Aortic smooth muscle cell (primary cell): ENCODE measurements at places on chromosomes 16 and 17. TPM values are rescaled to one million over a fixed set of nuclear protein-coding genes. Genes with fewer than 3 reads are reported as not detected.

Gene KRT33B
- not detected in 2 replicates for total RNA-seq

Gene CIBAR2
- total RNA-seq: not detected in 2 replicates

Gene MYH8
- not detected in 2 replicates for total RNA-seq

Gene KCNH4
- not detected in 2 replicates for total RNA-seq

Gene HP
- not detected in 2 replicates for total RNA-seq

Gene ITGAX
- total RNA-seq: 0.12 and 0.26 TPM in 2 replicates

Gene IL17C
- total RNA-seq: not detected in 2 replicates

Gene GRAP
- 0.25 and 0.79 TPM in 2 replicates for total RNA-seq

Gene GABARAPL2
- 38.8 and 52.6 TPM in 2 replicates for total RNA-seq

Gene SALL1
- 0.13 and 0.31 TPM in 2 replicates for total RNA-seq

Gene PHOSPHO1
- 0.12 and 0.66 TPM in 2 replicates for total RNA-seq

Gene CPHXL2
- total RNA-seq: not detected in 2 replicates

Gene ZNF48
- 5.5 and 5.8 TPM in 2 replicates for total RNA-seq

Gene PFAS
- total RNA-seq: 10.3 and 14.8 TPM in 2 replicates

Gene CDH3
- total RNA-seq: not detected in 2 replicates

Gene NLGN2
- 2.5 and 6.7 TPM in 2 replicates for total RNA-seq
